Immature natural killer cell (primary cell): ENCODE measurements at places on chromosomes 7 and 10. TPM values are rescaled to one million over a fixed set of nuclear protein-coding genes. Genes with fewer than 3 reads are reported as not detected.

Gene LRRC18
- polyA plus RNA-seq: not detected

Gene PKD1L1
- not detected for polyA plus RNA-seq

Gene ZEB1
- 17.5 TPM for polyA plus RNA-seq

Gene TFPI2
- not detected for polyA plus RNA-seq

Gene KAZALD1
- not detected for polyA plus RNA-seq

Gene SLC18A2
- polyA plus RNA-seq: 0.41 TPM

GRCh38 chr7:82985144-82985802 is 177.4 kb downstream of the PCLO start:
- no peaks in the 10 kb centered on the region for H3K27me3 ChIP-seq
- H3K4me3 ChIP-seq: no peak overlapping the region
- H3K36me3 ChIP-seq: no peaks in the 10 kb centered on the region
- no peak for DNase-seq

GRCh38 chr10:110512461-110513187 is 14.9 kb downstream of the DUSP5 start:
- peaks cover 3% of the 10 kb centered on the region for H3K27me3 ChIP-seq
- no peak overlapping the region for H3K4me3 ChIP-seq
- no peak overlapping the region for H3K27ac ChIP-seq
- H3K4me1 ChIP-seq: no peaks in the 10 kb centered on the region

- DNase-seq: no peak
- no peaks in the 10 kb centered on the region for H3K4me1 ChIP-seq
- no peak overlapping the region for H3K27ac ChIP-seq
- H3K27me3 ChIP-seq: peaks cover 4% of the 10 kb centered on the region
Observed at GRCh38 chr7:70392877-70393435, 739.0 kb upstream of the GALNT17 start.

DNA sequence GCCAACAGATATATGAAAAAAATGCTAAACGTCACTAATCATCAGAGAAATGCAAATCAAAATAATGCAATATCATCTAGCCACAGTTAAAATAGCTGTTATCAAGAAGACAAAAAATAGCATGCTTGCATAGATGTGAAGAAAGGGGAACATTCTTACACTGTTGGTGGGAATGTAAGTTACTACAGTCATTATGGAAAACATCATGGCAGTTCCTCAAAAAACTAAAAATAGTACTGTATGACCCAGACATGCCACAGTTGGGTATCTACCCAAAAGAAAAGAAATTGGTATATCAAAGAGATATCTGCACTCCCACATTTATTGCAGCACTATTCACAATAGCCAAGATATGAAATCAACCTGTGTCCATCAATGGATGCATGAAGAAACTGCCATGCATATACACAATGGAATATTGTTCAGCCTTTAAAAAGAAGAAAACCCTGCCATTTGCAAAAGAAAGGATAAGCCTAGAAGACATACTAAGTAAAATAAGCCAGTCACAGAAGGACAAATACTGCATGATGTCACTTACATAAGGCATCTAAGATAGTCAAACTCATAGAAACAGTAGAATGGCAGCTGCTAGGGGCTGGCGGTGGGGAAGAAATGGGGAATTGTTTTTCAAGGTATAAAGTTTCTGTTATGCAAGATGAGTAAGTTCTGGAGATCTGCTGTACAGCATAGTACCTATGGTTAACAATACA is 107.0 kb downstream of the PTPN20 start:
- no peak overlapping the region for H3K4me3 ChIP-seq
- no peaks in the 10 kb centered on the region for H3K36me3 ChIP-seq

- peaks cover 3% of the 10 kb centered on the region for H3K27me3 ChIP-seq
- no peak for DNase-seq
- H3K27ac ChIP-seq: no peak overlapping the region
- H3K4me3 ChIP-seq: no peak overlapping the region
- H3K4me1 ChIP-seq: peaks cover 14% of the 10 kb centered on the region
Observed at GRCh38 chr10:14873090-14873760, 5.4 kb upstream of the SUV39H2 start.

DNA sequence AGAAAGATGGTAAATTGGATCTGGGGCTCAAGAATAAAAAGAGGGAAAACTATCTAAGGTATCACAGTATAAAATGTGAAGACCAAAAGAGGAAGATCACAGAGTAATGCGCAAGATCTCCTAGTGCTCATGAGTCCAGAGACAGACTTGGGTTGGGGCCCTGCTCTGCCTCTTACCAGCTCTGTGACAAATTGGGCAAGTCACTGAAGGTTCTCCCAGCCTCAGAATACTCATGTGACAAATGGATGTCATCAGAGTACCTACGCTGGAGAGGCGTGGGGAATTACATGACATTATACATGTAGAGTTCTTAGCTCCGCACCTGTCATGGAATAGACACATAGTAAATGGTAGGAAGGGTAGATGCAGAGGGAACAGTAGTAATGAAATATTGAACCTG is 124.4 kb downstream of the DOCK4 start:
- peaks cover 3% of the 10 kb centered on the region for H3K27me3 ChIP-seq
- peaks cover 2% of the 10 kb centered on the region for H3K4me1 ChIP-seq
- H3K36me3 ChIP-seq: no peaks in the 10 kb centered on the region

- no peak for DNase-seq
- no peak overlapping the region for H3K4me3 ChIP-seq
- peaks cover 31% of the 10 kb centered on the region for H3K36me3 ChIP-seq
Observed at GRCh38 chr7:66642932-66643331, 14.3 kb downstream of the KCTD7 start.
